ENCODE measurements at places on chromosomes 12 and 14.

GRCh38 chr12:19575337-19576243, 136.3 kb downstream of the AEBP2 start:
- no peak overlapping the region for H3K27ac ChIP-seq
- peaks cover 13% of the 10 kb centered on the region for H3K36me3 ChIP-seq
- H3K4me3 ChIP-seq: no peak overlapping the region

- no peaks in the 10 kb centered on the region for H3K36me3 ChIP-seq
- H3K4me3 ChIP-seq: no peak overlapping the region
- H3K4me1 ChIP-seq: no peaks in the 10 kb centered on the region
- no peak overlapping the region for H3K27ac ChIP-seq
These were observed 5.3 kb downstream of the HHIPL1 start for GRCh38 chr14:99650189-99650588.

- no peaks in the 10 kb centered on the region for H3K36me3 ChIP-seq
- no peak overlapping the region for H3K27ac ChIP-seq
- H3K4me3 ChIP-seq: no peak overlapping the region
- no peak for DNase-seq
- H3K4me1 ChIP-seq: peaks cover 29% of the 10 kb centered on the region
These were observed 245.6 kb downstream of the SLC41A2 start for GRCh38 chr12:104712477-104712876.

DNA sequence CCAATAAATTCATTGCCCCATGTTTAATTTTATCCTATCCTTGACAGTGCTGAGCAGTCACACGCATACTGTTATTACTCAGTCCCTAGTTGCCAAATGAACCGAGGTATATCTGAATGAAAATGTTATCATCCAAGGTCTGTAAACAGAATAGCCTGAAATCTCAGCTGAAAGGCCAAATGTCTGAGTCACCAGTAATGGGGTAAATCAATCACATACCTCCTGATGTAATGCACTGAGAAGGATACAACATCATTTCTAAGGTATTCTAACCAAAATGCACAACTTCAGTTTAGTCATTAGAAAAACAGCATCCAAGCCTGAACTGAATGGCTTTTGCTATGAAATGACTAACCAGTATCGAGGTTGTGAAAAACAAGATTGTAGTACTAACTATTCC, 228.6 kb downstream of the DPF3 start:
- no peaks in the 10 kb centered on the region for H3K36me3 ChIP-seq
- no peak for DNase-seq
- no peak overlapping the region for H3K27ac ChIP-seq
- H3K4me1 ChIP-seq: peaks cover 11% of the 10 kb centered on the region
- no peak overlapping the region for H3K4me3 ChIP-seq

DNA sequence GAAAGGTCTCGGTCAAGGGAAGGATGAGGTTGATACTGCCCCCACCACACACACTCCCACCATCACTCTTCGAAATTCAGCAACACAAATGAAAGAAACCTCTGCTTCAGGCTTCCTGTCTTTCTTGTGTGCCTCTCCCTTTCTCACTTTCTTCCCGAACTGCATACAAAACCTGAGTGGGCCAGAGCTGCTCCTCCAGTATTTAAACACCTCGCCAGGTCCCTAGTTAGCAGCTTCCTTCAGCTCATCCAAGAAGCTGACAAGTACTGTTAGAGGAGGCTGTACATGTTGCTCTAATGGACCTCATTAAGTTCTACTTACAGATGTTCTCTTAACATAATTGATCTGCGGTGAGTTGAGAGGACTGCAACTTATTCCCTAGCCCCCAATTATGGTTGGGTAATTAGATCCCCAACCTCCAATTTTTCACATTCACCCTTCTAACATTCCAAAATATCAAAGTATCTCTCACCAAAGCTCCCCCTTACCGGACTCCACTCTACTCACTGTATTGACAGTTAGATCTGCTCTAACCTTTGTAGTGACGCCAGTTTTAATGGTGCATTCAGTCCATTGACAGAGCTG, 4.1 kb upstream of the LMO3 start:
- no peak for DNase-seq
- H3K27me3 ChIP-seq: peaks cover 39% of the 10 kb centered on the region

- H3K36me3 ChIP-seq: no peaks in the 10 kb centered on the region
- no peak for DNase-seq
- no peaks in the 10 kb centered on the region for H3K27me3 ChIP-seq
- H3K4me1 ChIP-seq: no peaks in the 10 kb centered on the region
- no peak overlapping the region for H3K4me3 ChIP-seq
These were observed 30.8 kb upstream of the SNX6 start for GRCh38 chr14:34660796-34661195.

GRCh38 chr12:78004249-78005093, 173.8 kb downstream of the NAV3 start:
- no peak overlapping the region for H3K4me3 ChIP-seq
- no peaks in the 10 kb centered on the region for H3K4me1 ChIP-seq
- H3K27me3 ChIP-seq: no peaks in the 10 kb centered on the region
- H3K36me3 ChIP-seq: no peaks in the 10 kb centered on the region
- DNase-seq: no peak

DNA sequence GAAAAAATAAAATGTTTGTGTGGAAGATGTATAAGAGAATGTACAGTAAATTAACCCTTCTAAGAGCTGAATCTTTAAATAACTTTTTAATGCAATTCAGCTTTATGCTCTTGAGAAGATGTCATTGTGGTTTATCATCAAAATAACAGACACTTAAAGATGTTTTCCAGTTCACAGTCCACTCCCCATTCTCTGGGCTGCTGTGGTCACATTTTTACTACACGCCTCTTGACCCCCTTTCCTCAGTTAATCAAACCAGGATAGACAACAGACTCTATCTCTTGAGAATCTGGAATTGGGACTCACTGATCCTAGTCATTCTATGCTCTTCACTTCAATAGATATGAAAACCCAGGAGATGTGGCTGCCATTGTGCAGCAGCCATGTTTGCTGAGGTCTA, 24.7 kb upstream of the OR6J1 start:
- no peaks in the 10 kb centered on the region for H3K36me3 ChIP-seq
- peaks cover 15% of the 10 kb centered on the region for H3K4me1 ChIP-seq
- no peak for DNase-seq
- no peaks in the 10 kb centered on the region for H3K27me3 ChIP-seq
- H3K4me3 ChIP-seq: no peak overlapping the region
- H3K27ac ChIP-seq: peak overlapping the region; percentile 12

DNA sequence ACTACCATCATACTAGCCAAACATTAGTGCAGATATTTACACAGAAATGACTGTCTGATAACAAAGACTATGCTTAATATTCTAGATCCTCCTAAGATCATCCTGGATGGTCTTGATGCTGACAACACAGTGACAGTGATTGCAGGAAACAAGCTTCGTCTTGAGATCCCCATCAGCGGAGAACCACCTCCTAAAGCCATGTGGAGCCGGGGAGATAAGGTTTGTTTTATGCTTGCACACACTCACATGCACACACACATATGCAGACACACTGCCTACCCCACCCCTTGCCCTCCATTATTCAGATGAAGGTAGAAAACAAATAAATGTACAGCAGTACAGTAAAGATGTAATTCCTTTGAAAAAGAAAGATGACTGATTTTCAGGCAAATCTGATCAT, 44.4 kb upstream of the CHPT1 start:
- no peaks in the 10 kb centered on the region for H3K36me3 ChIP-seq
- no peaks in the 10 kb centered on the region for H3K4me1 ChIP-seq
- no peak overlapping the region for H3K4me3 ChIP-seq
- H3K27ac ChIP-seq: no peak overlapping the region
- peaks cover 16% of the 10 kb centered on the region for H3K27me3 ChIP-seq

DNA sequence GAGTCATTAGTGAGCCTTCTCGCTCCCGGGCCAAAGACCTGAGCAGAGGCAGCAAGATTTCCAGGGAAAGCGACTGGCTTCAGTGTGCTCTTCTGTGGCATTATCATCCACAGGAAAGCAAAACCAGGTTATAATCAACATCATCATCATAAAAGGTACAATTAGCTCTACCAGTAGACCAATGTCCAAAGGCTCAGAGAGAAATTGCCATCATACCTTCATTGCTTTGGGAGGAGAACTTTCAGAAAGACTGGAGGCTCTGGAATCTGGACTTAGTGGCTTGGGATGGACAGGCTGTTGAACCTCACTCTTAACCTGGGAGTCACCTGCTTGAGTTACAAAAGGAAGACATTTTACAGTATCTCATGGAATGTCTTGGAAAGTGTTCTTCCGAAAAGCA, 25.1 kb upstream of the CERS5 start:
- peaks cover 38% of the 10 kb centered on the region for H3K36me3 ChIP-seq
- H3K4me1 ChIP-seq: peaks cover 23% of the 10 kb centered on the region
- no peak for DNase-seq
- no peak overlapping the region for H3K4me3 ChIP-seq

- no peak overlapping the region for H3K4me3 ChIP-seq
- DNase-seq: no peak
- H3K4me1 ChIP-seq: peaks cover 32% of the 10 kb centered on the region
- peaks cover 22% of the 10 kb centered on the region for H3K36me3 ChIP-seq
These were observed 4.2 kb downstream of the SOCS4 start for GRCh38 chr14:55031190-55031589.

- H3K27me3 ChIP-seq: no peaks in the 10 kb centered on the region
- H3K27ac ChIP-seq: no peak overlapping the region
- peaks cover 4% of the 10 kb centered on the region for H3K36me3 ChIP-seq
- no peak for DNase-seq
- H3K4me3 ChIP-seq: no peak overlapping the region
These were observed 121.2 kb upstream of the PLEKHG7 start for GRCh38 chr12:92581604-92582003.

DNA sequence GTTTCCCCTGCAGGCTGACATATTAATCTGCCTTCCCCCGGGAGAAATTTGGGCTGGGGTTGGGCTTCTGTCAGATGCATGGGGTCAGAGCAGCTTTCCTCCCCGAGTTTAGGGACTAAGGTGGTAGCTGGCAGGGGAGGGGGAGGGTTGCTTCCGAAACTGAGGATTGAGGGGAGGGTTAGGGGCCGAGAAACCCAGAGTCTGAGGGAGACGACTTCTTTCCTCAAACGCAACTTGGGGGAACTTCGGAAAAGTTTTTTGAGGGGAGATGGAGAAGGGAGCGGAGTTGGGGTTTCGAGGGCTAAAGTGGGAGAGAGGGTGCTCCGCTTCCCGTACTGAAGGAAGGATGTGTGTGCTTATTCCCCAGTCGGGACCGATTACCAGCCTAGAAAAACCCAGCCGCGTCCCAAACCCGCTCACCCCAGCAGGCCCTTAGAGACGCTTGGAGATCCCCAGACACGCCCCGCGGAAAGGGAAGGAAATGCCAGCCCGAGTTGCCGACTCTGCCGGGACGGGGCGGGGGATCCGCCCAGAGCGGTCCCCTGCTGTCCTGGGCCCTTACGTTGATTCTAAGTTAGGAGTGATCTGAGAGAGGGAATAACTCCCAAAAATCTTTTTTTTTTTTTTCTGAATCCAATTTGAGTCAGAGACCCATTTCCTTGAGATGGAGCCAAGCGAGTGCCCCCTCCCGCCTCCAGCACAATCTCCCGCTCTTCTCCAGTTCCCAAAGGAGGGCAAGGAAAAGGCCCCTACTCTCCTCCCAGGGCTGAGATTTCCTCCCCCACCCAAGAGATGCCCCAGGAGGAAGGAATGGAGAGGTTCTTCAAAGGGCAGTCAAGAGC, 61.9 kb downstream of the SMUG1 start:
- H3K27ac ChIP-seq: no peak overlapping the region
- H3K4me3 ChIP-seq: no peak overlapping the region
- peak; percentile 37 for DNase-seq
- H3K27me3 ChIP-seq: peaks cover 63% of the 10 kb centered on the region
- H3K4me1 ChIP-seq: peaks cover 10% of the 10 kb centered on the region

GRCh38 chr12:126353604-126354003, 1288.4 kb downstream of the AACS start:
- H3K27me3 ChIP-seq: no peaks in the 10 kb centered on the region
- H3K27ac ChIP-seq: no peak overlapping the region
- no peak overlapping the region for H3K4me3 ChIP-seq

- DNase-seq: no peak
- H3K4me1 ChIP-seq: no peaks in the 10 kb centered on the region
- no peaks in the 10 kb centered on the region for H3K27me3 ChIP-seq
- no peak overlapping the region for H3K27ac ChIP-seq
- H3K36me3 ChIP-seq: no peaks in the 10 kb centered on the region
- H3K4me3 ChIP-seq: no peak overlapping the region
These were observed 873.6 kb downstream of the LRFN5 start for GRCh38 chr14:42480255-42480654.

DNA sequence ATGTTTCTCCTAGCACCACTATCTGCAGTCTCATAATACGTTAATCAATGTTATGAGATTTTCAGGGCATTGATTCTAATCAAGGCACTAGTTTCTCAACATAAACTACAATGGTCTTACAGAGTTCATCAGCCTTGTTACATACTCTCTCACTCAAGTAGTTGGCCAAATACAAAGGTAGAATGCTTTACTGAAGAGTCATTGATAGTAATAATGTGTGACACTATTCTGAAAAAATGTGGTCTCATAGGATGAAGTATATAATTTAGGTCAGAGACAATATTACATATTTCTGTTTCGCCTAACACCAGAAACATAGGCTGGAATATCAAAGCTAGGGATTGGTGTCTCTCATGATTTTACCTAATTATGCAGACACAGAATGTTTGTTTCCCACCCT, 35.2 kb upstream of the MDGA2 start:
- H3K27ac ChIP-seq: no peak overlapping the region
- H3K36me3 ChIP-seq: no peaks in the 10 kb centered on the region
- no peak for DNase-seq
- no peaks in the 10 kb centered on the region for H3K27me3 ChIP-seq
- no peaks in the 10 kb centered on the region for H3K4me1 ChIP-seq
- no peak overlapping the region for H3K4me3 ChIP-seq

DNA sequence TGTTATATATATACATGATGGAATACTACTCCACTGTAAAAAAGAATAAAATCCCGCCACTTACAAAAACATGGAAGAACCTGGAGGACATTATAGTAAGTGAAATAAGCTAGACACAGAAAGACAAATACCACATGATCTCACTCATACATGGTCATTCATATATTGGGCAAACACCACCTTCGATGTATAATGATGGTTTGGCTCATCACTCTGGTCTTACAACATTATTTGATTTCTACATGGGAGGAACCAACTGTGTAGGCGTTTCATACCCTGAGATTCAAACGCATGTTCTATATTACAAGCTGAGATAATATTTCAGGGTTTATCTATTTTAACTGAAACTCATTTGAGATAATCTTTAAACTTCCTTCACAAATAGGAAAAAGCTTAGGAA, 48.3 kb downstream of the ABCD2 start:
- no peak for DNase-seq
- no peaks in the 10 kb centered on the region for H3K27me3 ChIP-seq
- no peak overlapping the region for H3K27ac ChIP-seq

GRCh38 chr12:124024263-124024678, 51.3 kb downstream of the ZNF664 start:
- H3K27me3 ChIP-seq: no peaks in the 10 kb centered on the region
- H3K4me1 ChIP-seq: no peaks in the 10 kb centered on the region
- H3K4me3 ChIP-seq: no peak overlapping the region
- DNase-seq: no peak
- H3K36me3 ChIP-seq: no peaks in the 10 kb centered on the region

- H3K27ac ChIP-seq: no peak overlapping the region
- H3K36me3 ChIP-seq: no peaks in the 10 kb centered on the region
- H3K4me1 ChIP-seq: no peaks in the 10 kb centered on the region
- peaks cover 28% of the 10 kb centered on the region for H3K27me3 ChIP-seq
- no peak overlapping the region for H3K4me3 ChIP-seq
- no peak for DNase-seq
These were observed 108.8 kb upstream of the PCED1B start for GRCh38 chr12:46970636-46971035.

- peak overlapping the region; percentile 37 for H3K27ac ChIP-seq
- peaks cover 58% of the 10 kb centered on the region for H3K4me1 ChIP-seq
- H3K27me3 ChIP-seq: no peaks in the 10 kb centered on the region
- no peak for DNase-seq
- H3K36me3 ChIP-seq: no peaks in the 10 kb centered on the region
- no peak overlapping the region for H3K4me3 ChIP-seq
These were observed 92.1 kb downstream of the LRRC74A start for GRCh38 chr14:76918256-76918781.
